ENCODE measurements at places on chromosomes 3 and 15.

DNA sequence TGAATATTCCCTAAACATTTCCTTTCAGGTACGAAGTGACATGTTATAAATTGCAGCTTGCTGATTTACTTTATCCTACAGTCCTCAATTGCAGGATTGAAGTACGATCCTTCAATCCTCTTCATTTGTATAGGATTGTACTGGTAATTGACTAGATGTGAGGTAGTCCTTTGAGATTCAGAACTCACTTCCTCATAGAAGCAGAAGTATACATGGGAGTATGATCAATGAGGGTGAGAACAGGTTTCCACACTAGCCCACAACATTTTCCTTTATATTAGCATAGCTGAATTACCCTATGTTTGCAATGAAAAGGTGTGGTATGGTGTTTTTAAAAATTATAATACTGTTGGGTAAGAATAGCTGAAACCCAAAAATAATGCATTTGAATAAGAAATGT lies 160.0 kb upstream of the UMPS start:
- DNase-seq = no peak

DNA sequence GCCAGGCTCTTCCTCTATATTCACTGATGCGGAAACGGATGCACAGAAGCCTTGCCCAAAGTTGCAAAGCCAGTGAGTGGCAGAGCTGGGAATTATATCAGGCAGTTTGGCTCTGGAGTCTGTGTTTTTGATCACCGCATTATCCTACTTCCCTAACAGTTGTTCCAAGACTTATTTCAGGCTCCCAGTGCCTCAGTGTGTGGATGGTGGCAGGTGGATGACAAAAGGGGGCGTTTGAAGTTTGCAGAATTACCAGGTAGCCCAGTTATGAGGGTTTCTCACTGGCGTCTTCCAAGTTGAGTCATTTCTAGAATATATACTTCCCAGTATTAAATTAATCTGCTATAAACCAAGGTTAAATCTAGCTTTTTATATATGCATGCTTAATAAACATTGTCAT lies 81.0 kb downstream of the USP13 start:
- DNase-seq = no peak

DNA sequence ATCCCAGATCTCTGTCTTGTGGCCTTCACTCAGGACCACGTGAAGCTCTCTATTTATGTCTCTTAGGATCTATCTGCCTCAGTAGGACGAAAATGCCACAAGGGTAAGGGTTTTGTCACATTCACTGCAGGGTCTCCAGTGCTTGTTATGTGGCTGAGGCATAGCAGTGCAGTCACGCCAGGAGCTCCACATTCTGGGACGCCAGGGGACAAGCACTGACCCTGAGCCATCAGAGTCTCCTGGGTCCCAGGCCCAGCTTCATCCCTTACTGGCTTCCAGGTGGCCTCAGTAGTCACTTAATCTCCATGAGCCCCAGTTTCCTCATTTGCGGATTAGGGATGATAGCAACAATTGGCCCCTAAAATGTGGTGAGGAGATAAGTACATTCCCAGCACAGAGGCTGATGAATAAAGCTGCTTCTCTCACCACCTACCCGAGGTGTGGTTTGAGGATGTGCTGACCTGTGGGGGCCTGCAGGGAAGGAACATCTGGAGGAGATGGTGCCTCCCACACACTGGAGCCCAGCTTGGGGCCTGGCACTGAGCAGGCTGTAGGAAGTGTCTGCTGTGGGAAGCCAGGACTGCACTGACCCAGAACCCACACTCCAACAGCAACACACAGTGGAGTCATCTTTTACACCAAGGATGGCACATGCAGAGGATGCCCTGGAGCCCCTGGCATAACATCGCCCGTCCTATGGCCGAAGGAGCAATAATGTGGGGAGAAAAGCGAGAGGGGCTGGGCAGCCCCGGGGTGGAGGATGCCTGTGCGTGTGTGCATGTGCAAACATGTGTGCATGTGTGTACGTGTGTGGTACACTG lies 93.2 kb upstream of the IQSEC1 start:
- DNase-seq = no peak

DNA sequence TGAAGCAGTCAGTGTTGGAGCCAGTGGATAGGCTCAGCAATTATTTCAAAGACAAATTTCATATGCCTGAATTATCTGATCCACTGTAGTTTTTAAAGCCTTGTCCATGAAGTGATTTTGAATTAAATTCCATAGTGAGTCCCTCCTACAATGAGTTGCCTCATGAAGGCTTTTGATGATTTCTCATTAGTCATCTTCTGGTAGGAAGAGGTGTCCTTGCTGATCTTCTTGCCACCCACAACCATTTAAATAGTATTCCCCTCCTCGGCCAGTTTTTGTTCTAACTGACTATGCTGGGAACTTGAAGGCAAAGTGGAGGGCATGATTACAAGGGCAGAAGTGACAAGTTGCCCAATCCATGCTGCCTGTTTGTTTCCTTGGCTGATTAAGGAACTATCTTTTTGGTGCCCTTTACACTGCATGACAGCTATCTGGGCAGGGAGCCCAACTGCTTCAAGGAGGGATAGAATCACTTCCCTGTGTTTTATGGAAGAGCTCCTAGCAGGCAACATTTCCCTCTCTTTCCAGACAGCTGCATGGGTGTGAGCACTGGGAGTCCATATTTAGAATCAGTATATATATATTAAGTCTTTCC lies 617.5 kb downstream of the ZPLD1 start:
- DNase-seq = no peak

GRCh38 chr3:178561239-178561638 lies 25.0 kb downstream of the KCNMB2 start:
- no peak for DNase-seq

GRCh38 chr15:49693498-49693897 lies 72.7 kb downstream of the DTWD1 start:
- no peak for DNase-seq

DNA sequence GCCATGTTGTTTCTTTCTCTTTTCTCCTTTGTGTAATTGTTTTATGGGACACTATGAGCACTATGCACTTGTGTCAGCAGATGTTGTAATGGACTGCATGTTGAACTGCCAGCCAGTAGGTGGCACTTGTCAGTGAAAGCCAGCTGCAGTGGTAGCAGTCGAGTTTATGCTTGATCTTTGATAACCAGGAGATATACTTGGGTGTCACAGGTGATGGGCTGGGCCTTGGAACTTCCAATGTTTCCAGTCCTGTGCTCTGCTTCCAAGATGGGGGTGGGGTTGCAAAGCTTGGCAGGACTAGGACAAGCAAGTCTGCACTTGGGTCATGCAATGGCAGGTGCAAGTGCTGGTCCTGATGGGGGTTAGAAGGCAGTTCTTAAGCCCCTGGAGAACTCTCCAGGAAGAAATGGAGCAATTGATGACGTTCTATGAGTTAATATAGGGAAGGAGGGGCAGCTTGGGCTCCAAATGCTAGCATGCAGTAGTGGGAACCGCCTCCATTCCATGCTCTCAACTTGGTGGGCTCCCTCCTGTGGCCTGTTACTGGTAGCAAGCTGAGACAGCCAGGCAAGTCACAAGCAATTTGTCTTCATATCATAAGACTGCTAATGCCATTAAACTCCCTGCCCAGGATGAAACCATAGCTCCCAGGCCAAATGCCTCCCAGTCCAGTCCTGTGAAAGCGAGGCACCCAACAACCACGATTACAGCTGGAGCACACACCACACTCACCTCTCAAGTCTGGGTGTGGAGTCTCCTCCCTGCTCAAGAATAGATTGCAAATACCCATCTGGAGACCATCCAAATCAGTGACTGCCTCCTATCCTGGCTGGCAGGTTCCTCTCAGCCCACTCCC lies 287.2 kb downstream of the CGGBP1 start:
- DNase-seq = peak; percentile 74

DNA sequence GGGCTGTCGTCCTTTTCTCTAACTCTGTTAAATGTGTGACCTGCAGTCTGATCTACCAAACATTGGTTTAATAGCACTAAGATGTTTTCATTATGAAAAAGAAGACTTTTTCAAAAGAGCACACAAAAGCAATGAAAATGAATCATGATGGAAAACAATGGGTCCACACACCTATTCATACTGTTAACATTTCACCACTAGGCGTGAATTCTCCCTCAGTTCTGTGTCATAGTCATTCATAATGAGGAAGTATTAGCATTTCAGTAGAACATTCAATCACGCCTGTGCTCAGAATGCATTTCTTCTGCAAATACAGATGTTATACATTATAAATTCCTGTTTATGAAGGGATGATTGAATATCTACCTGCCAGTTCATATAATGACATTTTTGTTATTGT lies 35.9 kb downstream of the EIF4E3 start:
- no peak for DNase-seq

DNA sequence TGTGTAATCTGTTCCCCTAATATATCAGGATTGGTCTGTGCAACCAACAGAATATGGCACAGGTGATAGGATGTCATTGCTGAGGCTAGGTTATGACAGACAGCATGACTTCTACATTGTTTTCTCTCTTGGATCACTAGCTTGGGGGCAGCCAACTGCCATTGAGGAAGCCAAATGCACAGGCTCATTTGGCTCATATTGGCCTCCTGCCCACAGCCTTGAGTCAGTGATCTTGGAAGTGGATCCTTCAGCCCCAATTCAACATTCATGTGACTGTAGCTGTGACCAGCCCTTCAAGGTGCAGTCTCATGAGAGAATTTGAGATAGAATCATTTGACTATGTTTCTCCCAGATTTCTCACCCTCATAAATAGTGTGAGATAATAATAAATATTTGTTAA lies 675.6 kb downstream of the GRM7 start:
- no peak for DNase-seq

GRCh38 chr3:30260762-30261161 lies 345.6 kb upstream of the TGFBR2 start:
- no peak for DNase-seq

DNA sequence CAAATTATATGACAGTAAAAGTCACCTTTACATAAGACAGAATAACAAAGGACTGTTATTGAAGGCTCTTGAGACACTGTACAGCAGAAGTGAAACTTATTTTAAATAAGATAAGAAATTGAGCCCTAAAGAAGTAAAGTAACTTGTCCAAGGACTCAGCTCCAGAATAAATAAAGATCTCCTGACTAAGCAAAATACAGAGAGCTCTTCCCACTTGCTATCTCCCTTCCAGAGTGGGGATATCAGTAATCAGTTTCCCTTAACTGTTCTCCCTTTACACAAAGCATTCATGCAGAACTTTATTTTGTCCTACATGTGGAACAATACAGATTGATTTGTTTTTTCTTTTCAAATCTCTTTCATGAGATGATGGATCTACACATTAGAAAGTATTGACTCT lies 129.5 kb upstream of the BHLHE40 start:
- no peak for DNase-seq

DNA sequence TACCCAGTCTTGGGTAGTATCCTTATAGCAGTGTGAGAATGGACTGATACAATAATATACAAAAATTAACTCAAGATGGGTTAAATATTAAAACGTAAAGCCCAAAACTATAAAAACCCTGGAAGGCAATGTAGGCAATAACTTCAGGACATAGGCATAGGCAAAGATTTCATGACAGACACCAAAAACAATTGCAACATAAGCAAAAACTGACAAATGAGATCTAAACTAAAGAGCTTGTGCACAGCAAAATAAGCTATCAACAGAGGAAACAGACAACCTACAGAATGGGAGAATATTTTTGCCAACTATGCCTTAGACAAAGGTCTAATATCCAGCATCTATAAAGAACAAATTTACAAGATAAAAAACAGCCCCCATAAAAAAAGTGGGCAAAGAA lies 204.8 kb upstream of the CCDC54 start:
- no peak for DNase-seq

- no peak for DNase-seq
Observed at GRCh38 chr3:128077202-128077624, 25.0 kb downstream of the SEC61A1 start.

DNA sequence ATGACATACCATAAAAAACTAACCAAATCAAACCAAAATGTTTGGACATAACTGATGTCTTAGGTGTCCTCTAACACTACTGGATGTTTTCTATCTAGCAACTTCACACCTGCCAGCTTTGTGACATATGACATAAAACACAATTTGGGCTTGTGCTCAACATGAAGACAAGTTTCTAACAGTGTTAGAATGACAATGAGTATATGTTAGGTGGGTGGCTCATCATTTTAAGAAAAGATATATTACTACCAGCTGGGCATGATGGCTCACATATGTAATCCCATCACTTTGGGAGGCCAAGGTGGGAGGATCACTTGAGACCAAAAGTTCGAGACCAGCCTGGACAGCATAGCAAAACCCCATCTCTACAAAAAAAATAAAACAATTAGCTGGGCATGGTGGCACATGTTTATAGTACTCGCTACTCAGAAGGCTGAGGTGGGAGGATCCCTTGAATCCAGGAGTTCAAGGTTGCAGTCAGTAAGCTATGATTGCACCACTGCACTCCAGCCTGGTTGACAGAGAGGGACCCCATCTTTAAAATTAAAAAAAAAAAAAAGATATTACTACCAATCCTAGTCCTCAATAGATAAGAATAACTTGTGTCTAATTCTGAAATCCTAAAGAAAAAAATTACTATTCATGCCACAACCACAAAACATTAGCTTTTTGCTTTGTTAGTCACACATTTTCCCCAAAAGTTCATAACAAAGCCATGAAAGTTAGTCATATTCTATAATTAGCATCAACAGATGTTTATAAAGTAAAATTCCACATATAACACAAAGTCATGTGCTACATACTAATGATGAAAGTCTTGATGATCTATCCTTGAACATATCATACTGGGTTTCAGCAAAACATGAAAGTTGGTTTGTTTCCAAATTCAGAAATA lies 59.9 kb downstream of the LRRFIP2 start:
- DNase-seq = no peak

GRCh38 chr15:66740802-66741201 lies 38.8 kb downstream of the SMAD6 start:
- no peak for DNase-seq

GRCh38 chr3:193605876-193606275 lies 12.9 kb downstream of the OPA1 start:
- peak; percentile 86 for DNase-seq

DNA sequence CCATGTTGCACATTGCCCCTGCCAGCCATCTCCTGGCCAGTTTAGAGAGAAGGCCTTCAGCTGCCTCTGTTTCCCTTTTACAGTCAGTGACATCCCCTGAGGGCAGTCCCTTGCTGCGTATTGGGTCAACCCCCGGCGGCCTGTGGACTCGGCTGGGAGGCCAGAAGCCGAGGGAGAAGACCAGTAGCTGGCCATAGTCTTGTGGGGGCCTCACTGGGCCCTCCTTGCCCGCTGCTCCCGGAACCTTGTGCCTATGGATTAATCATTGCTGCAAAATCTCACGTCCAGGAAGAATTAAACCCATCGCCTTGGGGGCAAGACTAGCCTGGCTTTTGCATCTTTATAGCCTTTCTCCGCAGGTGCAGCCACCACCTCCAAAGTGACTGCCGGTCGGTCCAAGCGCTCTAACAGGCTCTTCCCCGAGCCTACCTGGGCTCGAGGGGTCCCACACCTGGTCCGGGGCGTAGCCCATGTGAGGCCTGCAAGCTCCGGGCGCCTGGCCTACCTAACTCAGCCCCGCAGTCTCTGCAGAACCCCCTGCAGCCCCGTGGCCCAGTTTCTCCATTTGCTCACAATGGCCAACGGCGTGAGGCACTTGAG lies 870 bp upstream of the CHAC1 start:
- DNase-seq = peak; percentile 52

GRCh38 chr3:105997800-105998526 lies 129.2 kb upstream of the CBLB start:
- DNase-seq = no peak

- DNase-seq = no peak
Observed at GRCh38 chr15:31485911-31486461, 159.4 kb downstream of the KLF13 start.

Measured in endodermal cell (in vitro differentiated cells).